Thoracic aorta (tissue), 2 donors: ENCODE measurements at places on chromosomes 12 and 14.
A peak's percentile ranks its signal among the peaks of the same experiment; 100 is the strongest.

DNA sequence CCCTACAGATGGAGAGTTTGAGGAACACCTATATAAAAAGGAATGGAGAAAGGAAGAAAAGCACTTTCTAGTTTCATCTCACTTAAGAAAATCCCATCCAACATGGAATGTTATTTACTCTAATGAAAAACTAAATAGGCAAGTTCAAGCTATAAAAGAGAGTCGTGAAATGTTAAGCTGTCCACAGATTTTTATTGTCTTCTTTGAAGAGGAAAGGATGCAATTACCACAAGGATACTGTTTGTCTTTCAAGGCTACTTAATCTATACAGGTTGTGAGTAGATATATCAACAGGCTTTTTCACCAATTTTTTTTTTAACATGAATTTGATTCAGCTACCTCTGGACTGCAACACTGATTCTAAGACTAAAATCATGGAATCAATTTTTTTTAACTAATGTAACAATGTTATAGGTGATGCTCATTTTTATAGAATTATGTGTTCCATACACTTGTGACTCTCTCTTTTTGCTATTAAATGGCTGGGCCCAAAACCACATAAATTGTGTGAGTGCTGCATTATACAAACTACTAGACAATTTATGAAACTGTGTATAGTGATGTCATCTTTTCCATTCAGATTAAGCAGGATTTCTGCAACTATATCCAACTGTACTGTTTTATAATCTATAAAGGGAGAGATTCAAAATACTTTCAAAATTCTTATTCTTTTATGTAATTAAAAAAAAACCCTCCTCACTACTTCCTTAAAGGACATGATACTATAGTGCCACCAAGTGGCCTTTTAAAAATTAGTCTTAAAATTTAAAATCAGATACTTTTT lies 26.8 kb upstream of the BMAL2 start:
- no peak overlapping the region for H3K4me3 ChIP-seq
- peaks cover 24% of the 10 kb centered on the region for H3K4me1 ChIP-seq
- no peak for DNase-seq
- peak overlapping the region; percentile 56 for H3K27ac ChIP-seq
- H3K27me3 ChIP-seq: no peaks in the 10 kb centered on the region

DNA sequence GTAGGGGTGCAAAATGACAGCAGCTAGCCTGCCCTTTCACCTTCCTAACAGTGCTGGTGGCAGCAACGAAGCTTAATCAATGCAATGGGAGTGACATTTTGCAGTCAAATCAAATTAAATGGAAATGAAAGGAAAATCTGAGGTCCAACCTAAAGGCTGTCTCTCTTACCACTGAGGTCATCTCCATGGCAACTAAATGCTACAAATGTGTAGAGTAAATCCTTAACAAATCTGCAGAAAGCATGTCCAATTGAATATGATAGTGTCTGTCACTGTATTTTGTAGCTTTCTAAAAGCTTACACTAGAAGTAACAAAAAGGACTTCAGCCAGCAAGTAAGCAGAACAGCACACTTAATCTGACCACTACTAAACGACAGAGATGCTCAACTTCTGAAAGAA lies 488.8 kb downstream of the BCAT1 start:
- peaks cover 12% of the 10 kb centered on the region for H3K4me1 ChIP-seq
- H3K27ac ChIP-seq: no peak overlapping the region
- H3K27me3 ChIP-seq: no peaks in the 10 kb centered on the region

DNA sequence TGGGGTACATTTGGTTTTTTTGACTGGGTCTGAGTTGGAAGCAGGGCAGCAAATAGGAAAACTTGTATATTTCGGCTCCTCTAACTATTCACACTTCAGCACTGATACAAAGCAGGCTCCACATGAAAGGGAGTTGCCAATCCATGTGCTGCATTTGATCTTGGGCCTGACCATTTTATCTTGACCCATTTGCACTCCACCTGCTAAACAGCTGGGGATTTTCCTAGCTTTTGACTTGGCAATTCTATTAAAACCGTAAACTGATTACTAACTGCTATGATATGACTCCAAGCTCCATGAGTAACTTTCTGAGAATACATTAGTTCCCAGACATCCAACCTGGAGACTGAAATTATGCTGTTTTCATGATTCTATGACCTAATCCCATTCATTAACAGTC lies 797.1 kb downstream of the BCL11B start:
- no peaks in the 10 kb centered on the region for H3K27me3 ChIP-seq
- H3K4me1 ChIP-seq: no peaks in the 10 kb centered on the region
- DNase-seq: no peak
- no peak overlapping the region for H3K4me3 ChIP-seq
- no peaks in the 10 kb centered on the region for H3K36me3 ChIP-seq

DNA sequence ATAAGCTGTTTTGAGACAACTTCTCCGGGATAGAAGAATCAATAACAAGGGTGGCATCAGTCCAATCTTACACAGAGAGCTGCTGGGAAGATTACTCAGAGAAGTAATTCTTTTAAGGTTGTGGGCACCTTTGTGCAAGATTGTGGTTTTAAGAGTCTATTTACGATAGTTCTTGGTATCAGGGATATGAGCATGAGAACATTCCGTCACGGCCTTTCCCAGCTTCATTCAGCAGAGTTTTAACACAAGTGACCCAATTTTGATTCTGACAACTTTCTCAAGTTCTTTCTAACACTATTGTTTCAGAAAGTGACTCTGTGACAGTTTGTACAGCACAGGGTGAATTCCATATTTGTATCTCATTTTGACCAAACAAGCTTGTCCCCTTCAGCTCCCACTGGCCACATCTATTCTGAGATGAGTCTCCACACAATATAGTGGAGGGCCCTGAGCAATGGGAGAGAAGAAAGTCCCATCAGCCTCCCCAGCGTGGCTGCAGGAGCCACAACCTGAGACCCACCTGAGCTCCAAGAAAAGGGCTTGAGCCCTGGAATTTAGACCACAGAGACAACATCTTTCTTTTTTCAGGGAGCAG lies 869.2 kb downstream of the TMEM121 start:
- no peak overlapping the region for H3K27ac ChIP-seq
- H3K27me3 ChIP-seq: no peaks in the 10 kb centered on the region
- no peaks in the 10 kb centered on the region for H3K36me3 ChIP-seq
- no peak for DNase-seq

DNA sequence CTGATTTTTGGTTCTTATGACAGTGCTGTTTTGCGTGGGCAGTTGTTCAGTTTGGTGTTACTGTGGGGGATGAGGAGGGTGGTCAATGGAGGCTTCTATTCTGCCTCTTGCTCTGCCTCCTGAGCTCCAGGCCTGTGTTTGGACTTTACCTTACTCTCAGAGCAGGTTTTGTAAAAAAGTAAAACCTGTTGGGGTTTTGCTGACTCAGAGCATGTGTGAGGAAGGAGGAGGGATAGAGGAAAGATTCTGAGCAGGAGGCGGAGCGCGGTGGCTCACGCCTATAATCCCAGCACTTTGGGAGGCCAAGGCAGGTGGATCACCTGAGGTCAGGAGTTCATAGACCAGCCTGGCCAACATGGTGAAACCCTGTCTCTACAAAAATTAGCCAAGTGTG lies 6.7 kb downstream of the A2ML1 start:
- H3K4me1 ChIP-seq: no peaks in the 10 kb centered on the region
- peaks cover 3% of the 10 kb centered on the region for H3K36me3 ChIP-seq
- H3K4me3 ChIP-seq: no peak overlapping the region
- DNase-seq: no peak
- H3K27ac ChIP-seq: no peak overlapping the region

DNA sequence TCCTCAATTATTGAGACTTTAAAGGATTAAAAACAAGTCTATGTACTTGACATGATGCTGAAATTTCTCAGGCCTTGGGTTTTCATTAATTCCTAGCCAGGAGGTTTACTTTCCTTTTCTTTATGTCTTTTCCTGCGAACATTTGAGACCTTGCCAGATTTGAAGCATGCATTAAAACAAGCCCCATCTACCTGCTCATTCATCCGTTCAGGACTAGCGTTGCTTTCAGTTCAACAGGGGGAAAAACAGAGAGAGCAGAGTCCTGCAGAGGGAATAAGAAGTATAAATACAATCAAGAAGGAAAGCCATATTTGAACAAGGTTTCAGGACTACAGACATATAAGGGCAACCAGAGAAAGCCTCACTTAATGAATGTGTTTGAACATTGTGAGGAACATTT lies 542.4 kb downstream of the DIO2 start:
- H3K4me1 ChIP-seq: no peaks in the 10 kb centered on the region
- no peak overlapping the region for H3K4me3 ChIP-seq
- no peaks in the 10 kb centered on the region for H3K36me3 ChIP-seq
- H3K27me3 ChIP-seq: no peaks in the 10 kb centered on the region
- H3K27ac ChIP-seq: no peak overlapping the region

- no peaks in the 10 kb centered on the region for H3K4me1 ChIP-seq
- no peaks in the 10 kb centered on the region for H3K27me3 ChIP-seq
- no peak overlapping the region for H3K27ac ChIP-seq
- no peak for DNase-seq
- H3K36me3 ChIP-seq: no peaks in the 10 kb centered on the region
- no peak overlapping the region for H3K4me3 ChIP-seq
These were observed 88.4 kb upstream of the SFSWAP start for GRCh38 chr12:131622422-131622955.

DNA sequence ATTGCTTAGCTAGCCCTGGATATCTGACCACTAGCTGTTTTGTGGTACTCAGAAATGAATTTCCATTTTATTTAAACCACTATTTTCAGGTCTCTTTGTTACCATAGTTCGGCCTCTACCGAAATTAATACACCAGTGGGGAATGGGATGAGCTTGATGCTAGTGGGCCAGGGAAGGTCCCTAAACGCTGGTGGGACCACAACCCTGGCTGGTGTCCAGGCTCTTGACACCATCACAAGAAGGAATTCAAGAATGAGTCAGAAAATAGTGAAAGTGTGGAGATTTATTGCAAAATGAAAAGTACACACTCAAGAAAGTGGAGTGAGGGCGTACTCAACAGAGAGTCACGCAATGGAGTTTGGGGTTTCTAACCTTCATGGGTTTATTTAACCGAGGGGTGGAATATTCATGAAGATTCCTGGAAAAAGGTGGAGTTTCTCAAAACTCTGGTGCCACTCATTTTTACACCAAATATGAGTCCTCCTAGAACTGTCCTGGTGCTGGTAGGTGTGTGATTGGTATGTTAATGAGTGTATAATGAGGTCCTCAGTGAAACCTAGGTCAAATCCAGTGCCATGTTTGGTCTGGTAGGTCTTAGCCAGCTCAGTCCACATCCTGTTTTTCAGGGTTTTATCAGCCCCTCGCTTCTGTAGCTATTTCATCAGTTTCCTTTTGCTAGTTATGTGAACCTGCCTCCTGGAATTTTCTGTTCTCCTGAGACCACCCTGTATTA lies 38.9 kb upstream of the LRP6 start:
- H3K36me3 ChIP-seq: no peaks in the 10 kb centered on the region
- no peaks in the 10 kb centered on the region for H3K4me1 ChIP-seq
- no peaks in the 10 kb centered on the region for H3K27me3 ChIP-seq

DNA sequence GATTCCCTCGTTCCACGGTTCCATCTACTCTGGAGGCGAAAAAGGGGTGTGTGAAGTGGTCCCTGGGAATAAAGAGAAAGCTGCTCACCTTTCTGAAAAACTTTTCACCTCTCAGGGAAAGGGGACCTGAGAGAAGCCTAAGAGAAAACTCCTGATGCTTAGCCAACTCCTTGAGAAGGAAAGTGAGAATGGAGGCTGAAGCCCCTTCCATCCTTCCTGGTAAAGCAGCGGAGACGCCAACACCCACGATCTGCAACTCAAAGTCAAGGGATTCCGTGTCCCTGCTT lies 110.0 kb downstream of the ARF6 start:
- H3K36me3 ChIP-seq: no peaks in the 10 kb centered on the region
- no peaks in the 10 kb centered on the region for H3K27me3 ChIP-seq
- peaks cover 38% of the 10 kb centered on the region for H3K4me1 ChIP-seq
- peak overlapping the region; percentile 93 for H3K27ac ChIP-seq
- DNase-seq: no peak

DNA sequence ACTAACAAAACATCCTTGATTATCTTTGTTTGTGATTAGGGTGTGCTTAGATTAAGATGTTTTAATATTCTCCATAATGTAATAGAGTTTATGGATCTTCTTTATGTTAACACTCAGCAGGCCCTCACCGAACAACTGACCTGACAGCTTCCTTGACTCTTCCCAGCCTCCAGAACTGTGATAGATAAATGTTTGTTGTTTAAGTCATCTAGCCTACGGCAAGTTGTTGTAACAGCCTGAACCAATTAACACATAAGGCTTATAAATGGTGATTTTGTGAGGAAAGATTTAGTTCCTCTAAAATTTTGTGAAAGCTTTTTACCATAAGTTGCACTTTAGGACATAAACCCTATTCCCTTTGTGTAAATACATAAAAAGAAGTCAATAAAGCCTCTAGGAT lies 156.5 kb upstream of the DCN start:
- DNase-seq: no peak
- H3K27me3 ChIP-seq: no peaks in the 10 kb centered on the region
- no peaks in the 10 kb centered on the region for H3K36me3 ChIP-seq
- H3K27ac ChIP-seq: no peak overlapping the region

- H3K27me3 ChIP-seq: no peaks in the 10 kb centered on the region
- no peak overlapping the region for H3K4me3 ChIP-seq
- H3K4me1 ChIP-seq: peaks cover 17% of the 10 kb centered on the region
- no peaks in the 10 kb centered on the region for H3K36me3 ChIP-seq
These were observed 156.8 kb downstream of the PDE3A start for GRCh38 chr12:20525064-20525610.

DNA sequence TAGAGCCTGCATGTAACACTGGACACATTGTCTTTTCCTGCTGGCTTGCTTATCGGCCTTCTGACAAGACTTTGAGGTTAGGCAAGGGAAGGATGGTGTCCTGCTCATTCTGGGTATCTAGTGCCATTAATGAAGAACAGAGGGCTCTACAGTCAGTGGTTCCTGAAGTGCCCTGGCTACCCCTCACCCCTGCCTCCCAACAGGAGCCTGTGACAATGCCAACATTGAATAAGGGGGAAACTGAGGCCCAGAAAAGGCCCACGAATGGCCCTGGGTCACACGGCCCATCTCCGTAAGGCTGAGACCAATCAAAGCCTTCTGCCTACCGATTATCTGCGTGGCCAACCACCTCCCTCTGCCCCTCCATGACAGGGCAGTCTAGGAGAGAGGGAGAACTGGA lies 2.1 kb downstream of the IFI27L2 start:
- H3K4me1 ChIP-seq: peaks cover 13% of the 10 kb centered on the region
- DNase-seq: no peak
- H3K27me3 ChIP-seq: no peaks in the 10 kb centered on the region

DNA sequence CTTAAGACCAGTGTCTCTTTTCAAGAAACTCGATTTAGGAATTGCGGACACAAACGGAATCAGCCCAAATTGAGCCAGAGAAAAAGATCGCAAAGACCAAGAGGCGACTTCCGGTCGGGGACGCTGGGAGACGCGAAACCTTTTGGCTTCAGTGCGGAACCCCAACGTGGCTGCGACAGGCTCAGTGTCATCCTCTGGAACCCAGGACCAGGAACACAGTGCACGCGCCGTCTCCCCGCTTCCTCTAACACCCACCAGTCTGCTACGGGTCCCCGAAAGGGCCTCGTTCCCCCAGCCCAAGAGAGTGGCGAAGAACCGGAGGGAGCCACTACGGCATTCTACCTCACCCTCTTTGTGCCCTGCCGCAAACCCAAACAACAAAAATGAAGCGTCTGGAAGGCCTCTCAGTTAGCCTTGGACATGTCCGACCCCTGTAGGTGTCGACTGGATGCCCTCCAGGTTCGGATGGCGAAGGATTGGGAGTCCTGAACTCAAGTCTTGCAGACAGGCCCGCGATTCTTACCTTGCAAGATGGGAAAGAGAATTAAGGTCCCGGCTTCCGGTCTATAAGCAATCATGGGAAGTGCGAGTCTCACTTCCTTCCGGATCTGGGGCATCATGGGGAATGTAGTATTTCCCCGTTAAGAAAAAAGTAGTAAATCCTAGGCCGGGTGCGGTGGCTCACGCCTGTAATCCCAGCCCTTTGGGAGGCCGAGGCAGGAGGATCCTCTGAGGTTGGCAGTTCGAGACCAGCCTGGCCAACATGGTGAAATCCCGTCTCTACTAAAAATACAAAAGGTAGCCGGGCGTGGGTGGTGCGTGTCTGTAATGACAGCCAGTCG lies at the start of gene RPL6:
Gene RPL6 (minus strand): TSS at position 542 of the 842 bp plus-strand sequence. CDS start 949 bp downstream, outside the sequence.
- peak; percentile 50 for DNase-seq
- peaks cover 30% of the 10 kb centered on the region for H3K36me3 ChIP-seq
- peak within 1 kb of the TSS; percentile 74 for H3K4me3 ChIP-seq
- peaks cover 9% of the 10 kb centered on the region for H3K4me1 ChIP-seq
